ENCODE measurements at places on chromosomes 4 and X. TPM values are rescaled to one million over a fixed set of nuclear protein-coding genes. Genes with fewer than 3 reads are reported as not detected.

S100G gene
- not detected for total RNA-seq

DNA sequence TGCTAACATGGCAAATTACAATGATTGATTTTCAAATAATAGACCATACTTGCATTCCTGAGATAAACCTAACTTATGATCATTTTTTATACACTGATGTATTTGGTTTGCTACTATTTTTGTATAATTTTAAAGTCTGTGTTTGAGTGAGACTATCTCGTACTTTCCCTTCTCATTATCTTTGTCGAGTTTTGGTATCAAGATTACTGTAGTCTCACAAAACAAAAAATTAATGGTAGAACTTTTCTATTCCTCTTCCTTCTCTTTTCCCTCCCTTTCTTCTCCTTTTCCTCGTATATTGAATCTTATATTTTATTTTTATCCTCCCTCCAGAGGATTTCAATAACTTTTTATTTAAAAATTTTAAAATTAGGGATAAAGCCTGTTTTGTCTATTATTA lies 41.5 kb downstream of the RGS12 start:
- H3K27me3 ChIP-seq: peaks cover 2% of the 10 kb centered on the region
- H3K27ac ChIP-seq: no peak overlapping the region
- no peaks in the 10 kb centered on the region for H3K36me3 ChIP-seq

DNA sequence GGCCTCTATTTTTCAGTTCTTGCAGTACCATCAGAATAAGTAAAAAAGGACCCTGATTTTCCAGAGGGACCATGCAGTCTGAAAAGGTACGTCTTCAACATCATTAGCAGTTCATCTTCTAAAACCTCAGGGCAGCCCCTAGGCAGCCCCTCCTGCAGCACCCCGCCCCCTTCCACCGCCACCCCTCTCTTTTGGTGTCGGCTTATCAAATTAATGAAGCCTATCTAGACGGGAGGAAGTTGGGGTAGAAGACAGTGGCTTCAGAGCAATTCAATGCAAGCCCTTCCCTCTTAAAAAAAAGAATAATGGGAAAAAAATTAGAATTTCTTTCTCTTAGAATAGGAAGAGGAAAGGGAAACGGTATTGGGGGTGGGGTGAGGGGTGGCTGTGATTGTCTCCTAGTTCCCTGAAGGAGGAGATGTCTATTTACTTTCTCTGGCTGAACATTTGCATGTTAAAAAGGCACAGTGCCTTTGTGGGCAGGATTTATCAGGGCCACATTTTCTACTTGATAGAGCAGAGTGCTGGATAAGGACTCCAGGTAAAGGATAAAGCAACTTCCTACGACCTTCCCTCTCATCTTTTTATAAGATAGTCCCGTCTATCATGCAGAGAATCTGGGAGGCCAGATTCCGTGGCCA lies 159.4 kb downstream of the MGST2 start:
- H3K27me3 ChIP-seq: peaks cover 10% of the 10 kb centered on the region
- no peaks in the 10 kb centered on the region for H3K36me3 ChIP-seq
- DNase-seq: no peak
- H3K27ac ChIP-seq: no peak overlapping the region
- H3K4me3 ChIP-seq: no peak overlapping the region

GRCh38 chr4:24044610-24045589 lies 155.1 kb upstream of the PPARGC1A start:
- no peaks in the 10 kb centered on the region for H3K4me1 ChIP-seq
- no peaks in the 10 kb centered on the region for H3K36me3 ChIP-seq
- no peak for DNase-seq

Data from activated T-helper 2 cell treated with anti-CD3 and anti-CD28 coated beads, Interferon-gamma antibody, Interleukin-2, Interleukin-4, amounts not matched to agents 10 μg/mL and 5 μg/mL and 100 μg/mL, durations not matched to agents 14 hours and 24 hours and 36 hours (primary cell).